Right cardiac atrium (tissue), 5 donors: ENCODE measurements at places on chromosomes 13 and 19. TPM values are rescaled to one million over a fixed set of nuclear protein-coding genes. Genes with fewer than 3 reads are reported as not detected.

DNA sequence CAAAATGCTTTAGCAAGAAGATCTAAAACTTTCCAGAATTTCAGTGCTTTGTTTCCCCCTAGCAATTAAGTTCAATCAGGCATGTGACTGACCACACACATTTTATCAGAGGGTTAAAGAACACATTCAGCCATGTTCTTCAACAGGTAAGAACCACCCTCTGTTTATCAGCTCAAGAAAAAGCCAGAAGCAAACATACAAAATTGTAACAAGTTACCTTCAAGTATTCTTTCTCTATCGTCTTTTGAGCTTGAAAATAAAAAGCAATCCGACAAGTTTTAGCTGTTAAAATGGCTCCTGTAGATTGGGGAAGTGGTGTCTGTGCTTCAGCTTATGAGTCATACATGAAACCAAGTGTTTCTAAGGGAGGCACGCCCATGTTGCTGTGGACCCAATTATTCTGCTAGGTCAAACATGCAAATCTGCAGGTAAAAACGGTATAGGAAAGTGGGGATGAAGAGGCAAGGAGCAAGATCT, at the start of gene ELF1:
Gene ELF1 (minus strand): TSS at position 306 of the 477 bp plus-strand sequence. CDS start 37,262 bp downstream, outside the sequence.
- DNase-seq: peak; percentile 32

GRCh38 chr19:2719920-2720776, 1.0 kb downstream of the DIRAS1 start:
- DNase-seq: peak; percentile 72

- no peak for DNase-seq
These were observed 1395.8 kb downstream of the SLITRK5 start for GRCh38 chr13:89066868-89067466.

GRCh38 chr13:30974350-30974749, 41.9 kb downstream of the TEX26 start:
- no peak for DNase-seq

- DNase-seq: no peak
These were observed 131.5 kb downstream of the NUFIP1 start for GRCh38 chr13:44857736-44858135.

RASIP1 gene
- 19.0 TPM for total RNA-seq

DNA sequence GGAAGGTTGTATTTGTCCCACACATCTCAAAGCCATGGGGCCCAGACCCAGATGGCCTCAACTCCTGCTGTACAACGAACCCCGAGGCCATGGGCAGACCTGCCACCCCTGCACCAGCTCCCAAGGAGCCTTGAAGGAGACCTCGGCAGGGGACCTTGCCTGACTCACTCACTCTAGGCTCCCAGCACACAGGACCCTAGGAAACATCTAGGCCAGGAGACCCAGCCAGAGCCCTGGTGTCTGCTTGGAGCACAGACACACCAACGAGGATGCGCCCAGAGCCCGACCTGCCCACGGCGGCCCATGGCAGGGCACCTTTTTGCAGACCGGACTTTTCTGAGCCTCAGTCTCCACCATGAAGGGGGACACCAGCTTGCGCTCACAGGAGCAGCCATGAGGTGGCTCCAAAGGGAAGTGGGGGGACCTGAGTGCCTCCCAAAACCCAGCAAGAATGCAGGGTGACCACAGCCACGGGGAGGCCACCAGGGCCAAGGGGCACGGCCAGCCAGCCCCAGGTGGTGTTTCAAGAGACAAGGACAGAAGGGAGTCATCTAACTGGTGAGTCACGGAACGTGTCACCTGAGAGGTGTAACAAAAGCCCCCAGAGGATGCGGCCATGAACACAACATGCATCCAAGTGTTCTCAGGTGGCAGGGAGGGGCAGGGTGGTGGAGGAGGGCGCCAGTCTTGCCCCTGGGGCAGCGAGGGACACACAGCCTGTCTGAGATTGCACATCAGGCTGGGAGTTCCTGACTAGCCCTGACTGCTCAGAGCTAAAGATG, 4.9 kb upstream of the CERS1 start:
- no peak for DNase-seq

DNA sequence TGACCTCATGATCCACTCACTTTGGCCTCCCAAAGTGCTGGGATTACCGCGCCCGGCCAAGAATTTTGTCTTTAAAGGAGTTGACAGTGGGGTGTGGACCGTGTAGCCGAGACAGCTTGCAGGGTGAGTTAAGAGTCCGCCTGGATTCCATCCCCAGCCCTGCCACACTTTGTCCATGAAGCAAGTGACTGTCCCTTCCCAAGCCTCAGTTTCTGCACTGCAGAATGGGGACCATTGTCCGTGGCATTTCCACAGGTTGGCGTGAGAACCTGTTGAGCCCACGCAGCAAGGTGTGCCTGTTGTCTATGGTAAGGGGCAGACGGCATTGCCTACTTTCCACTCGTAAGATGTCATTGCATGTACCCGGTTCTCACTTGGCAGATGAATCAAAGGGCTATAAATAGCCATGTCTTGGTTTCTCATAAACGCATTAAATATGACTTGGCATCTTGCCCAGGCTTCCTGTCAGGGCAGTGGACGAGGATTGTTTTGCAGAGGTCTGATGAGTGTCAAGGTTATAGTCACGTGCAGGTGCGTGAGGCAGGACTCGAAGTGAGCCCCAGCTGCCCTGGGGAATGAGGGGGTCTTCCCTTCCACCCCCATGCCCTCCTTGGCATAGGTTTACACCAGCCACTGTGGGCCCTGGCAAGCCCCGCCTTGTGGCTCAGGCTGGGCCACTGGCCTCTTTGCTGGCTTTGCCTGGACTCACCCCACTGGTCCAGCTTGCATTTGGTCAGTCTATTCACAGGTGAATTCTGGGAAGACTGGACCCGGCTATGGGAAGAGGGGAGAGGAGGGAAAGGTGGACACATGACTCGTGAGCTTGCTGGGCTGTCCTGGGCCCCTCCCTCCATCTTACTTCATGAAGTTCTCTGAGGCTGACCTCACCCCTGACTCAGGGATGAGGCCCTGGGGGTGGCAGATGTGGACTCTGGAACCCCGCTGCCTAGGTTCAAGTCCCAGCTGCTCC, 14.6 kb downstream of the FAM187B start:
- peak; percentile 67 for DNase-seq

GRCh38 chr19:7526059-7526929, 3.9 kb downstream of the MCOLN1 start:
- peak; percentile 54 for DNase-seq

GRCh38 chr19:18769989-18770528, 21.0 kb downstream of the COMP start:
- DNase-seq: no peak

DNA sequence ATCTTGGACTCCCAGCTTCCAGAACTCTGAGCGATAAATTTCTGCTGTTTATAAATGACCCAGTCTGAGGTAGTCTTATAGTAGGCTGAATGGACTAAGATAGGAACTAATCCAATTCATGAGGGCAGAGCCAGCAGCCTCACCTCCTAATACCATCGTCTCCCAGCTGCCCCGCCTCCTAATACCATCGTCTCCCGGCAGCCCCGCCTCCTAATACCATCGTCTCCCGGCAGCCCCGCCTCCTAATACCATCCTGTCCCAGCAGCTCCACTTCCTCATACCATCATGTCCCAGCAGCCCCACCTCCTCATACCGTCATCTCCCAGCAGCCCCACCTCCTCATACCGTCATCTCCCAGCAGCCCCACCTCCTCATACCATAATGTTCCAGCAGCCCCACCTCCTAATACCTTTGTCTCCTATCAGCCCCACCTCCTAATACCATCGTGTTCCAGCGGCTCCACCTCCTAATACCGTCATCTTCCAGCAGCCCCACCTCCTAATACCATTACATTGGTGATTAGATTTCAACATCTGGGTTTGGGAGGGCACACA, 2.4 kb upstream of the ARGLU1 start:
- peak; percentile 83 for DNase-seq

GRCh38 chr19:55311797-55312196, 13.3 kb downstream of the TMEM150B start:
- no peak for DNase-seq

ICAM1 gene
- 10.7 TPM for total RNA-seq

- no peak for DNase-seq
These were observed 48.2 kb upstream of the SLITRK5 start for GRCh38 chr13:87622971-87623370.
